ENCODE measurements at places on chromosomes 7 and 10.

- no peak for DNase-seq
These were observed 298.5 kb downstream of the ELMO1 start for GRCh38 chr7:37150180-37150579.

DNA sequence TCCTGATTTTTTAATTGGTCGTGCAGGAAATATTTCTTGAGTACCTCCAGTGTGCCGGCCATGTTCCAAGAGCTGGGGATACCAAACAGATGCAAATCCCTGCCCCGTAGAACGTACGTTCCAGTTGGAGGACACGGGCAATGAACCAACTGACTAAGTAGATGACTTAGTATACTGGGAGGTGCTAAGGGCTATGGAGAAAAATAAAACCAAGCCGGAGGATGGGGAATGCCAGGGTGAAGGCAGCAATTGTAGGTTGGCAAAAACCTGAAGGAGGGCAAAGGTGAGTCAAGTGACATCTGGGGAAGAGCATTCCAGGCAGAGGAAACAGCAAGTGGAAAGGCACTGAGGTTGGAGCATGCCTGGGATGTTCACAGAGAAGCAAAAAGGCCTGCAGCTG is 6.8 kb upstream of the VSIR start:
- no peak for DNase-seq

- no peak for DNase-seq
These were observed 36.6 kb upstream of the PRKAR2B start for GRCh38 chr7:107007892-107008287.

DNA sequence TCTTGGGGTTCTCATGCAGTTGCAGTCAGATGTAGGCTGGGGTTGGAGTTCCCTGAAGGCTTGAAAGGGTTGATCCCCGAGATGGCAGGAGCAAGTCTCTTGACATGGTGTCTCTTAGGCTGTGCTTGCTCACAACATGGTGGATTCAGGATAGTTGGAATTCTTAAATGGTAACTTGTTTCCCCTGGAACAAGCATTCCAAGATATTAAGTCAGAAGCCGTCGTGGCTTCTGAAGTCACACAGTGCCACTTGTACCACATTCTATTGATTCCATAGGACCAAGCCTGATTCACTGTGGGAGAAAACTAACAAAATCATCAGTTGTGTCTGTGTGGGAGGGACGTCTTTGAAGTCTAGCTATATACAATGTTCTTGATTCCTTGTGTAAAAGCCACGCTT is 3.5 kb upstream of the SLC35B4 start:
- DNase-seq: no peak

DNA sequence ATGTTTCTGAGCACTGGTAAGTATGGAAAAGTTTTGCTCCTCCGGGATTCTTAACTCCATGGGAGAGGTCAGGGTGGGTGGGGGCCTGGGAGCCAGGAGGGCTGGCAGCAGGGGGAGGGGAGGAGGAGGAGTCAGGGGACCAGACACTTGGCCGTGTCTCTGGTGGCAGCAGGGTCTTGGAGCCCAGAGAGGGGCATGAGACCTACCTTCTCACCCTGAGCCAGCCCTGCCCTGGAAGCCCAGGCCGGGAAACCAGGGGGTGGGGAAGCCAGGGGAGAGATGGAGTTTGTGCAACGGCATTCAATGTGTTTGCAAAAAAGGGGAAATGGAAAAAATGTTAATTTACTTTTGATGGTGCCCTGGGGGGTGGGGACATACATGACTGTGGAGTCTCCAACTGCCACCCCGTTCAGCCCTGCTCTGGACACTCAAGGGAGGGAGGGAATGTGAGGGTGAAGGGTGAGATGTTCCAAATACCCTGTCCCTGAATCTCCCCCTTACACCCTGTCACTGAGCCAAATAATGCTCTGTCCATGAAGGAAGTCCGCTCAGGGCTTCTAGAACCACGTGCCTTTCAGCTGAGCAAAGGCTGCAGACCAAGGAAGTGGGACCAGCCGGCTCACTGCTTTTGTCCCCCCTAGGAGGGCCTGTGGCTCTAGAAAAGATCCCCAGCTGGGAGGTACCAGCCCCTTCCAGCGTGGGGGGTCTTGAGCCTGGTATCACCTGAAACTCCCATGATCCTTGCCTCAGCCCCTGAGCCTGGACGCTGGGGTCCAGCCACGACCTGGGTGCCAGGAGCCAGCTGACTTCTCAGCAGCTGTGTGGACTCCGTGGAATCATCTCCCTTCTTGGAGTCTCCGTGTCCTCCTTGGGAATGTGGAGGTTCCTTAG is 48.3 kb downstream of the TMEM270 start:
- no peak for DNase-seq

GRCh38 chr7:128968624-128969023 is 30.9 kb downstream of the IRF5 start:
- DNase-seq: no peak

DNA sequence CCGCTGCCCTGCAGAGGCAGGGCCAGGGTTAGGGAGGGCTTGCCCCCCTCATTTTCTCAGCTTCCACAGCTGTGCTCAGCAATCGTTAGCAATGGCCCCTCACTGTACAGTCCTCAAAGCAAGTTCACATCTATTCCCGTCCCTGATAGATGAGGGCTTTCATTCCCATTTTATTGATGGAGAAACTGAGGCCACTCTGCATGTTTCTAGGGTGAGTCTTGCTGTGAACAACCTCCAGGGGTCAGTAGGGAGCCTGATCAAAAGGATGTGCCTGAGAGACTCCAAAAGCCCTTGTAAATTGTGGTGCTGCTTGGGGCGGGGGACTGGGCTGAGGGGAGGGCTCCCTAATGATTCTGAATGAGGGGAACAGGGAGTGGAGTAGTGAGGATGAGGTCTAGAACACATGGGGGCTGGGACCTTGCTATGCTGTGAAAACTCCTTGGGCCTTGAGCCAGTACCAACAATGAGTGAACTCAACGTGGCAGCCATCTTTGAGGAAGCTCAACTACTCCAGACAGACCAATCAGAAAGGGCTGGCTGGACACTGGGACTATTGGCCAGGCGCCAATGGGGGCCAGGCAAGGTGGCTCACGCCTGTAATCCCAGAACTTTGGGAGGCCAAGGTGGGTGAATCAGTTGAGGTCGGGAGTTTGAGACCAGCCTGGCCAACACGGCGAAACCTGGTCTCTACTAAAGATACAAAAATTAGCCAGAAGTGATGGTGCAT is 6.7 kb upstream of the GRIFIN start:
- DNase-seq: no peak

- no peak for DNase-seq
These were observed 231.3 kb upstream of the KLF6 start for GRCh38 chr10:4016214-4016740.

DNA sequence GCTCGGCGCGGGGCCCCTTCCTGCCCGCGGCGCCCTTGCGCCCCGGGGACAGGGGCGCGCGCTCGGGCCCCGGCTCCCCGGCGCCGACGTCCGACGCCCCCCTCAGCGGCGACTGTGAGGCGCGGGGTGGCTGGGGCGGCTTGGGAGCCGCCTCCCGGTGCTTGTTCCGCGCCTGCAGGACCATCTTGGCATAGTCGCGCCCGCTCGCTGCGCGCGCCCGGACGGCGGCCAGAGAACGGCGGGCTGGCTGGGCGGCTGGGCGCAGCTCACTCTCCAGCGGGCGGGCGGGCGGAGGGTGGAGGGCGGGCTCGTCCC is at the start of gene DPY19L1:
DPY19L1 (minus strand) TSS at position 275 of the 315 bp plus-strand sequence; CDS start at position 184, 91 bp downstream.
- no peak for DNase-seq

DNA sequence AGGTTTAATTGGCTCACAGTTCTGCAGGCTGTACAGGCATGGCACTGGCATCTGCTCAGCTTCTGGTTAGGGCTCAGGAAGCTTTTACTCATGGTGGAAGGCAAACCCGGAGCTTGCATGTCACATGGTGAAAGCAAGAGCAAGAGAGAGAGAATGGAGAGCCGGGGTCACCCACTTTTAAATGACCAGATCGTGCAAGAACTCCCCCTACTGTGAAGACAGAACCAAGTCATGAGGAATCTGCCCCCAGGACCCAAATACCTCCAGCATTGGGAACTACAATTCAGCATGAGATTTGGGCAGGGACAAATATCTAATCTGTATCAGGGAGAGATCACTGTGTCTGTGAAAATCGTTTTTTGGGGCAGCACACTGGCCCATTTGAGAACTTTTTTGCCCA is 110.0 kb upstream of the MYO3A start:
- no peak for DNase-seq

DNA sequence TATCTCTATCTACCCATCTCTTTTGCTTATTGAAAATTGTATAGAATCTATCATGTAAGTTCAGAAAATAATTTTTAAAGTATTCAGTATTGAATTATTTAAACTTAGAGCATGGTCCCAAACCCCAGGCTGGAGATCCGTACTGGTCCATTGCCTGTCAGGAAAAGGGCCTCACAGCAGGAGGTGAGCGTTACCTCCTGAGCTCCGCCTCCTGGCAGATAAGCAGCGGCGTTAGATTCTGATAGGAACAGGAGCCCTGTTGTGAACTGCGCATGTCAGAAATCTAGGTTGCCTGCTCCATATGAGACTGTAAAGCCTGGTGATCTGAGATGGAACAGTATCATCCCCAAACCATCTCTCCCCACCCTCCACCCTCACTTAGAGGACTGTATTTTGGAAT is 266.0 kb upstream of the CNTNAP2 start:
- no peak for DNase-seq

DNA sequence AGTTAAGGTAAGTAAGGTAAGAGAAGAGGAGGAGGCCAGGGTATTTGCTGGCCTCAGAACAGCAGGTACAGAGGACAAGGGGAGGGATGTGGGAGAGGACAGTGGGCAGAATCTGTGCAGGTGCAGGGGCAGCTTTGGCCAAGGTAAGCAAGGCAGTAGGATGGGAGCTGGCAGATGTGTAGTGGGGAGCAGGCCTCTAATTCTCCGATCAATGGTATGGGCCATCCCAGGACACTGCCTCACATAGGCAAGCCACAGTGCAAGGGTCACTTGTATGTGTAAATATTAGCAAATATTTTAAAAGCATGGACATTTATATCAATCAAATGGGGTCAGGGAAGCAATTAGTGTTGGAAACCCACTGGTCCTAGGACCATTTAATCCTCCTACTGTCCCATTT is 373.5 kb downstream of the GRID1 start:
- DNase-seq: no peak

DNA sequence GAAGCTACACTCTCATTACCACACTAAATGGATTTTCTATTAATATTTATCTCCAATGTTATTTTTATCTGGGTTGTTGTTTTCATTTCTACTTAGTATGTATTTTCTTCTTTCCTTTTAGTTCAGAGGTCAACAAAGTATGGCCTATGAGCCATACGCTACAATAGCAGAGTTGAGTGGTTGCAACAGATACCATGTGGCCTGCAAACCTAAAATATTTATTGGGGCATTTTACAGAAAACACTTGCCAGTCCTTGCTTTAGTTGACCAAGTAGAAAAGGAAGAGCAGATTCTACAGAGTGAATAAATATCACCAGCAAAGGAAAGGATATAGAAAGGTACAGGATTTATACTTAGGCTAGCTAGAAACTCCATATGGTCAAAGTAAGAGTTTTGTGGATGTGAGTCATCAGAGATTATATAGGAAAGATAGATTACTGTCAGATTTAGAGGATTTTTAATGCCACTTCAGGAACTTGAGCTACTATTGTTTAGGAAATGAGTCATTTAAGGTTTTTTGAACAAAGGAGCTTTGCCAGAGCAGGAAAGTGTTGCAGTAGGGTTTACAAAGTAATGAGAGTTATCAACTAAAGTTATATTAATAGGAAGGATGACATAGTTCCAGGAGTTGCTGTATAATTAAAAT is 323.3 kb upstream of the KAT6B start:
- no peak for DNase-seq

DNA sequence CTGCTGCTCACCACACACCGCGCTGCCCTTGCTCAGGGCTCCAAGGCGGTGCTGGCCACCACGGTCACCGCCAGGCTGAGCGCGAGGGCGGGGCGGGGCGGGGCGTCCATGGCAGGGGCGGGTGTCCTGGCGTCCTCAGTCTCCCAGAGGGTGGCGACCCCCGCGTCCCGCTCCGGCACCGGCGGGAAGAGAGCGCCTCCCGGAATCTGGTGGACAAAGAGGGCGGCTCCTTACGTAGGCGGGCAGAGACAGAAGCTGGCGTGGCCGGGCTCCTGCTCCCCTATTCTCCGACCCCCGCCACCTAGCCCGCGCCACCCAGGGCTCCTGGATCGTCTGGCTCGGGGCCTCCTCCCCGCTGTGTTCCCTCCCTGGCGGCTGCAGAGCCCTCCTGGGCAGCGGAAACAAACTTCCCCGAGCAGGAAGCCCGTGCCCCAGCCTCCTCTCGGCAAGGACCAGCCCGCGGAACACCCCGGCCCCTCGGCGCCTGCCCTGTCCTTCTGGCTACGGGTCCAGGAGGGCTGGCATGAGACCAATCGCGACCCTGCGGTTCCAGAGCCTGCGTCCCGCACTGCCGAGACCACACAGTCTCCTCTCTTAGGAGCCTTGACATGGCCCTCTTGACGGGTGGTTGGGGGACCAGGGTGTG is 133.8 kb upstream of the ZNF92 start:
- no peak for DNase-seq

GRCh38 chr10:100076750-100077149 is 4.9 kb downstream of the CPN1 start:
- no peak for DNase-seq

- DNase-seq: no peak
These were observed 57.0 kb downstream of the CC2D2B start for GRCh38 chr10:95964756-95965155.

- DNase-seq: no peak
These were observed 442.6 kb upstream of the KLF6 start for GRCh38 chr10:4227586-4227985.

DNA sequence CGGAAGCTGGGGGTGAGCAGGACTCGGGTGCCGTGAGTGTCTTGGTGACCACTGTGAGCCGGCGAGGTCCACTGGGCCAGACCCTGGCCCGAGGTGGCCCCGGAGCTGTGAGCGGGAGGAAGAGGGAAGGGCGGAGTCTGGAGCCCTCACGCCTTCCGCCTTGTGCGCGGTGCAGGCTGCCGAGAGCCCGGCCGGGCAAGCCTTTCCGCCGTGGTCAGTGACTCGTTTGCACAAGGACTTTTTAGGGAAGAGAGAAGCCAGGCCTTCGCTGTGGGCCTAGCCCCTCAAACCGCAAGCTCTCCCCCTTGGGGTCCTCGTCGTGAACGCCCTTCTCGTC is 40.9 kb upstream of the ZNF32 start:
- no peak for DNase-seq

DNA sequence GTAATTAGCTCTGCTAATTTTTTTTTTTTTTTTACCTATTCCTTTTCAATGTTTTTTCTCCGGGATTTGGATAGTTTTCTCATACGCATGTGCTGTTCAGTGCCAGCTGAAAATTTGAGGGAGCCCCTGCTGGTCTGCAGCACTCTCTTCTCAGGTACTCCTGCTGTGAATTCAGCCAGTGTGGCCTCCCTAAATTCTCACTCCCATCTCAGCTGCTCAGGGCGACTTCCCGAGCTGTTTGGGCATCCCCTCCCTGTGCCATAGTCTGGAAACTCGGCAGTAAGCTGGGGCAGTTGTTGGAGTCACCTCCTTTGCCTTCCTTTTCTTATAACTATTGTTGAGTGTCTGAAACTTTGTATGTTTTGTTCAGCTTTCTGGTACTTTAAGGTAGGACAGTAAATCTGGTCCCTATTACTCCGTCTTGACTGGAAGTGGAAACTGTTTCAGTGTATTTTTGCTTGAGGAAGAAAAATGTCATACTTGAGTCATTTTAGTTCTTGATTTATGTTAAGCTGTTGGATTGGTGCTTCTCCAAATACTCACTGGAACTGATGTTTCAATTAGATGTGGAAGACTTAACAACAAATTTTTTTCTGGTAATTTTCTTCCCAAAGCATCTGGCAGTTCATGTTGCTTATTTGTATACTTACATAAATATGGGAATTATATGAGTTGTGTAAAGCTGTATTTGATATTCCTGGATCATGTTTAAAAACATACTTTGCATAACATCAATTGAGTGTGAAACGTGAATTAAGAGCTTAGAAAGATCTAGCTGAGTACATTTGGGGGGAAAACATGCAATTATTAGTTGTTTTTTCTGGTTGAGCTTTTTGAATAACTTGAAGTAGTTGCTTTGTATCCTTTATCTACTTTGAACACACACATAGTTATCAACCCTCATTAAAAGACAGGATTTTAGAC is 33.7 kb downstream of the MINPP1 start:
- no peak for DNase-seq
